ENCODE measurements at places on chromosomes 1 and 21. TPM values are rescaled to one million over a fixed set of nuclear protein-coding genes. Genes with fewer than 3 reads are reported as not detected.

HMCN1 gene
- total RNA-seq = 0.34 TPM

ODF2L gene
- 57.4 TPM for total RNA-seq

TFF3 gene
- not detected for total RNA-seq

PADI2 gene
- total RNA-seq = 0.23 TPM

EPHX1 gene
- 2.3 TPM for total RNA-seq
